Smooth muscle cell of trachea (primary cell): ENCODE measurements at places on chromosomes 7 and 10. TPM values are rescaled to one million over a fixed set of nuclear protein-coding genes. Genes with fewer than 3 reads are reported as not detected.

Gene PTPRN2
- total RNA-seq: 0.29 and 0.50 TPM in 2 replicates

Gene MSMB
- not detected in 2 replicates for total RNA-seq

Gene OR13A1
- not detected in 2 replicates for total RNA-seq

Gene ECD
- 27.1 and 31.6 TPM in 2 replicates for total RNA-seq

Gene TMEM270
- total RNA-seq: 0.17 TPM in 1 of 2 replicates, not detected in the other

Gene MGAM2
- not detected in 2 replicates for total RNA-seq

Gene LBX1
- not detected in 2 replicates for total RNA-seq

Gene C10orf71
- total RNA-seq: not detected in 2 replicates

Gene CDNF
- 3.1 and 3.6 TPM in 2 replicates for total RNA-seq

Gene TUBGCP2
- total RNA-seq: 58.9 and 79.1 TPM in 2 replicates

Gene LEP
- not detected in 2 replicates for total RNA-seq

Gene TMEM178B
- under 0.01 TPM in 1 of 2 replicates, not detected in the other for total RNA-seq

Gene TMEM229A
- not detected in 2 replicates for total RNA-seq

Gene TUBB8
- total RNA-seq: 0.15 TPM in 1 of 2 replicates, not detected in the other

Gene MYO3A
- not detected in 2 replicates for total RNA-seq

Gene CFAP43
- 0.15 and 0.33 TPM in 2 replicates for total RNA-seq

Gene GSDME
- total RNA-seq: 37.7 and 75.3 TPM in 2 replicates

Gene EPHA1
- under 0.01 and 0.15 TPM in 2 replicates for total RNA-seq

Gene NXPH1
- not detected in 2 replicates for total RNA-seq

Gene SLC25A13
- total RNA-seq: 9.3 and 12.7 TPM in 2 replicates

Gene CHRM2
- total RNA-seq: 1.7 and 12.4 TPM in 2 replicates

Gene ANKRD2
- 0.50 and 2.3 TPM in 2 replicates for total RNA-seq

Gene DEPP1
- 38.4 and 77.9 TPM in 2 replicates for total RNA-seq
